ENCODE measurements at places on chromosomes 7 and 10.

GRCh38 chr10:99292159-99292558, 37.0 kb upstream of the CNNM1 start:
- peaks cover 3% of the 10 kb centered on the region for H3K27me3 ChIP-seq
- H3K36me3 ChIP-seq = no peaks in the 10 kb centered on the region

DNA sequence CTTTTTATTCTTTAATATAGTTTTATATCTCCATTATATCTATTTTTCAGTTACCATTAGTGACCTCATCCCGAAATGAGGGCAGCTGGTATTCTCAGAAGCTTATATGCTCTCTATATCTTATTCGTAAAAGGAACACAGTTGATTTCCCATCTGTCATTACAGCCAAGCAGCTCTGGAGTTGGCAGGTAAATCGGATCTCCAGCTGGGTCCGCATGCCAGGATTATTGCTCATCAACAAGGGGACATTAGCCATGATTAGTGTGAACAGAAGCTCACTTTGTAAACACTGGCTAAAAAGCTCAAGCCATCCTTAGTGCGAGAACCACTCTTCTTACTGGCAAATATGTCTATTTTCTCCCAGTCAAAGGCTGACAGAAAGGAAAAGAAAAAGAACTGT, 180.3 kb downstream of the NPSR1 start:
- no peak overlapping the region for H3K4me3 ChIP-seq
- H3K27me3 ChIP-seq = peaks cover 3% of the 10 kb centered on the region
- H3K4me1 ChIP-seq = no peaks in the 10 kb centered on the region
- no peak overlapping the region for H3K27ac ChIP-seq

- no peaks in the 10 kb centered on the region for H3K36me3 ChIP-seq
- H3K4me1 ChIP-seq = no peaks in the 10 kb centered on the region
- H3K4me3 ChIP-seq = no peak overlapping the region
- H3K27ac ChIP-seq = no peak overlapping the region
Observed at GRCh38 chr7:52017802-52018679, 701.4 kb upstream of the COBL start.

DNA sequence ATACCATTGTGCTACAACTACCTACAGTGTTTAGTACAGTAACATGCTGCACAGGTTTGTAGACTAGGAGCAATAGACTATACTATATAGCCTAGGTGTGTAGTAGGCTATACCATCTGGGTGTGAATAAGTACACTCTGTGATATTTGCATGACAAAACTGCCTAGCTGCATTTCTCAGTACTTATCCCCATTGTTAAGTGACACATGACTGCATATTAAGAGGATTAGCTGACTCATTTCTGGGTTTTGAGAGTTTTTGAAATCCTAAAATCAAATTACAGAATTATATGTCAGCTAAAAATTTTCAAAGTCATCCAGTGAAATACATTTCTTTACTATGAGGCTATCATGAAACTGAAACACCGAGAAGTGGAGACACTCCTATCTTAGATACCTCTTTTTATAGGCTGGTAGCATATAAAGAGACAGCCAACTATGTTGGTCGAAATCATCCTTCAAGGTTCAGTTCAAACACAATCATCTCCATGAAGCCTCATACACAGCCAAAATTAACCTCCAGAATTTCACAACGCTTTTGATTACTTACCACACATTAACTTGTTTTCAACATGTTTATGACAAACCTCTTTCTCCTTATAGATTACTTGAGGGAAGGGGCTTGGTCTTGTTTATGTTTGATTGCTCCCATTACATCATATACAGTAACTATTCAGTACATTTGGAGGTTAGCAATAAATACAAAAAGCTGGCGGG, 89.8 kb upstream of the ANK3 start:
- no peaks in the 10 kb centered on the region for H3K27me3 ChIP-seq
- no peaks in the 10 kb centered on the region for H3K4me1 ChIP-seq
- no peak overlapping the region for H3K27ac ChIP-seq
- no peaks in the 10 kb centered on the region for H3K36me3 ChIP-seq
- no peak for DNase-seq
- H3K4me3 ChIP-seq = no peak overlapping the region

GRCh38 chr7:152173372-152174070, 148.0 kb downstream of the GALNT11 start:
- H3K27ac ChIP-seq = no peak overlapping the region
- H3K36me3 ChIP-seq = peaks cover 21% of the 10 kb centered on the region
- H3K4me1 ChIP-seq = no peaks in the 10 kb centered on the region
- H3K27me3 ChIP-seq = peaks cover 4% of the 10 kb centered on the region
- H3K4me3 ChIP-seq = no peak overlapping the region

- peaks cover 54% of the 10 kb centered on the region for H3K4me1 ChIP-seq
- peak; percentile 4 for DNase-seq
- H3K36me3 ChIP-seq = no peaks in the 10 kb centered on the region
- peak overlapping the region; percentile 98 for H3K27ac ChIP-seq
Observed at GRCh38 chr7:118182593-118183427, 1.2 kb upstream of the LSM8 start.

DNA sequence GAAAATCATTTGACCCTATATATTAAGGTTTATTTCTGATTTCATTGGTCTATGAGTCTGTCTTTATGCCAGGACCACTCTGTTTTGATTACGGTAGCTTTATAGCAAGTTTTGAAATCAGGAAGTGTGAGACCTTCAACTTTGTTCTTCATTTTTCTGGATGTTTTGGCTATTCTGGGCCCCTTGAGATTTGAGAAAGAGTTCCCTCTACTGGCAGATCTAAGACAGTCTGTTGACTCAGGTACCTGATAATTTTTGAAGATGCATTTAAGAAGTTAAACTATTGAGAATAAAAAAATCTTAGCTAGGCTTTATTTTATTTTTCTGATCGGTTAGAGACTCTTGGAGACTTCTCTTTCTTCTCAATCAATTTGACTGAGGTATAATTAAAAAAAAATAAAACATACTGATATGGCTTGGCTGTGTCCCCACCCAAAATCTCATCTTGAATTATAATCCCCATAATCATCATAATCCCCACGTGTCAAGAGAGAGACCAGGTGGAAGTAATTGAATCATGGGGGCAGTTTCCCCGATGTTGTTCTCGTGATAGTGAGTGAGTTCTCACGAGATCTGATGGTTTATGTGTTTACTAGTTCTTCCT, 209.2 kb downstream of the SNX10 start:
- H3K36me3 ChIP-seq = no peaks in the 10 kb centered on the region
- peak; percentile 14 for DNase-seq
- H3K27ac ChIP-seq = no peak overlapping the region
- H3K4me1 ChIP-seq = no peaks in the 10 kb centered on the region

Measured in immature natural killer cell (primary cell).